ENCODE measurements at places on chromosomes 5 and 9.
A peak's percentile ranks its signal among the peaks of the same experiment; 100 is the strongest.

GRCh38 chr5:164235300-164235891 lies 730.0 kb downstream of the MAT2B start:
- no peak for DNase-seq

DNA sequence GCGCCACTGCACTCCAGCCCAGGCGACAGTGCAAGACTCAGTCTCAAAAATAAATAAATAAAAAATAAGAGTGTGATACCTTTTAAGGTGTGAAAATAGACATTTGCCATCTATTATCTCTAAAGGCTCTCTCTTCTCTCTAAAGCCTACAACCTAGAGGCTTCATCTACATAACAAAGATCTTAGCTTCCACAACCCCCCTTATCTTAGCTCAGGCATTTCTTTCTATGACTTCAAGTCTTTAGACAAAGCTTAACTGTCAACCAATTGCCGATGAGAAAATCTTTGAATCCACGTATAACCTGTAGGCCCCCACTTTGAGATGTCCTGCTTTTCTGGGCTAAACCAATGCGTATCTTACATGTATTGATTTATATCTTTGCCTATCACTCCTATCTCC lies 64.9 kb upstream of the ADAMTS19 start:
- no peak for DNase-seq

GRCh38 chr5:83632874-83633273 lies 87.8 kb downstream of the HAPLN1 start:
- peak; percentile 34 for DNase-seq

DNA sequence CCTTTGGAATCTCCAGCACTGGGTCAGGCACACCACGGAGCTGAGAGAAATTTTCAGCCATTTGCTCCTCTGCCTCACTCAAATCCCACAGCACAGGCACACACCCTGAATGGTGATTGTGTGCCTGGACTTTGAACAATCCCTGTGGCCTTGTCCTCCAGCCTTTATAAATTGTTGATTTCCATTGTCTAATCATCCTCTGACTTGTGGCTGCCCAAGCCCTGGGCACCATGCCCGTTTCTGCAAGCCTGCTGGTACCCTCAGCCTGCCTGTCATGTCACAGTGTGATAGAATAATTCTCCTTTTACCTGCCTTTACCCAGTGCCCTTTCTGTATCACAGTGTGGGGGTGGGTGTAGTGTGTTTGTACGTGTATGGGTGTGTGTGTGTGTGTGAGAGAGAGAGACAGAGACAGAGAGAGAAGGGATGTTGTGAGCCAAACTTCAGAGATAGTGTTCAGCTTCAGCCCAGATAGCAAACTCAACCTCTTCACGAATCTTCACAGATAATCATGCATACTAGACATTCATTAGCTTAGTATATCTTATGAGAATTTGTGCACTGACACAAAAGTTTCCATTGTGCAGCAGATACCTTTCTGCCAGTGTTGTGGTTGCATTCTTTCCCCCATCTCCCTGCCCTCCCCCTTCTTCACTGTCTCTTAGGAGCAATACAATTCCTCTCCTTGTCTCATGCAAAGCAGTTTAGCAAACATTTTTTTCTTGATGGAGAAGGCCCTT lies 27.8 kb upstream of the SLC44A1 start:
- DNase-seq: no peak

GRCh38 chr9:91302831-91303230 lies 58.9 kb downstream of the AUH start:
- no peak for DNase-seq

DNA sequence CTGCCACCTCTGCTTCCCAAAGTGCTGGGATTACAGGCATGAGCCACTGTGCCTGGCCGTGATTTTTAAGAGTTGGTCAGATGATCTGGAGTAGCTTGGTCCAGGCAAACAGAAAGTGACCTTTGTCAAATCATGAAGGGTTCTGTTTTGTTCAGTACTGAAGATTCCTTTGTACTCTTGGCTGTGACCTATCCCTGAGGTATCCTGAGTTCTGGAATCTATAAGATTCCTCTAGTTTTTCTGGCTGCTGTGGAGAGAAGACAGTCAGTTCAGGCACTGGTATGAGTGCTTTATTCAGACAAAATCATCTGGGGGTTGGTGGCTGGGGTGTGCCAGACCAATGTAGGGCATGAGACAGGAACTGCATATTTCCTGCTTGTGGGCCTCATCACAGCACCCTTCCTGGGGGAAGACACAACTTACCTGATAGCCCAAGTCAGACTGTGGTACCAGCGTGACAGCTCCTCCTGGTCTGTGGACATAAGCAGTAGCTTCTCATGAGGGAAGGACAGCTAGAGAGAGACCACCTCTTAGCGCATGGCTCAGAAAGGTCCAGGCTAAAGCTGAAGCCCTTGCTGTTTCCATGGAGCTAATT lies 3.1 kb downstream of the ARHGEF39 start:
- DNase-seq: no peak

DNA sequence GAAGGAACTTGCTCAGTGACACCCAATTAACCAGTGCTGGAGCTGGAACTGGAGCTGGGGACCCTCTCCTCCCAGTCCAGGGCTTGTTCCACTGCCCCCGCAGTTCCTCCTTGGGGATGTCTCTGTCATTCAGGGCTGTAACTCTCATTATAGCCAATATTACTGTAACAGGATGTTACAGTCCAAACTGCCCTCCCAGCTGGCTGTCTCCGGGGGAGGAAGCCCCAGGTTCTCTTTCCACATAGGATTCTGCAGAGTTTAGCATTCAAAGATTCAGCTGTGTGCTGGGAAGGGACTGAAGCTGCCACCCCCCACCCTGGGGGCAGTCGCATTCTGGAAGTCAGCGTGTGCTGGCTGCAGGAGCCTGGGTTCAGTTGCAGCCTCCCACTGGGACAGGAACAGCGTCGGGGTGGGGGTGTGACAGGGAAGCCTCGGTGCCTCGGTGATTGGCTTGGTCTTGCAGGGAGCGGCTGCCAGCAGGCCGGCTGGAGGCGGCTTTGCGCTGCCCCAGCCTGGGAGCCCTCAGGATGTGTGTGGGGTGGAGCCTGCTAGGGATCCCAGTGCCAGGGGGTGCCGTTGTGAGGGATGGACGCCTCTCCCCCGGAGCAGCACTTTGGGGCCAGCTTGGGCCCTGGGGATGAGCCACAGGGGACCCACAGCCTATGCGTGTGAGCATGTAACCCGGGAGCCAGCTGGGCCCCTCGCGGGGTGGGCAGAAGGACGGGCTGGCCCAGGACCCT lies 101.1 kb downstream of the RGS3 start:
- DNase-seq: peak; percentile 25

- no peak for DNase-seq
These were observed 23.7 kb downstream of the CWC27 start for GRCh38 chr5:64792469-64792868.

- no peak for DNase-seq
These were observed 17.4 kb upstream of the ASPN start for GRCh38 chr9:92499701-92500100.

GRCh38 chr5:32278406-32278805 lies 34.3 kb downstream of the MTMR12 start:
- peak; percentile 20 for DNase-seq

- no peak for DNase-seq
These were observed 59.1 kb downstream of the GALNT12 start for GRCh38 chr9:98866435-98867102.

- DNase-seq: no peak
These were observed 63.7 kb downstream of the HABP4 start for GRCh38 chr9:96513622-96514021.

- no peak for DNase-seq
These were observed 31.0 kb upstream of the ZFR start for GRCh38 chr5:32475334-32476097.
